HT-29 (cell line): ENCODE measurements at places on chromosomes 13 and 19.

GRCh38 chr13:93927431-93927830, 552.1 kb downstream of the DCT start:
- no peak for DNase-seq

- no peak for DNase-seq
These were observed 5.7 kb upstream of the ZC3H13 start for GRCh38 chr13:46058268-46058667.

DNA sequence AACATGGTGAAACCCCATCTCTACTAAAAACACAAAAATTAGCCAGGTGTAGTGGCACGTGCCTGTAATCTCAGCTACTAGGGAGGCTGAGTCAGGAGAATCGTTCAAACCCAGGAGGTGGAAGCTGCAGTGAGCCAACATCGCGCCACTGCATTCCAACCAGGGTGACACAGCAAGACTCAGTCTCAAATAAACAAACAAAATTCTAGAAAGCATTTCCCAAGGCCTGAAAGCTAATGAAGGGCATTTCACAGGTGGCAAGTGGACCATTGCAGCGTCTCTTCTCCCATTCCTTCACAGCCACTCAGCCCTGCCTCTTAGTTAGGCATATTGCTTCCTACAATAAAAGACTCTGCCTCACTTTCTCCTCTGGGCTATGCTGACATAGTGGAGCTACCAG, 13.5 kb upstream of the RXFP2 start:
- DNase-seq = no peak

DNA sequence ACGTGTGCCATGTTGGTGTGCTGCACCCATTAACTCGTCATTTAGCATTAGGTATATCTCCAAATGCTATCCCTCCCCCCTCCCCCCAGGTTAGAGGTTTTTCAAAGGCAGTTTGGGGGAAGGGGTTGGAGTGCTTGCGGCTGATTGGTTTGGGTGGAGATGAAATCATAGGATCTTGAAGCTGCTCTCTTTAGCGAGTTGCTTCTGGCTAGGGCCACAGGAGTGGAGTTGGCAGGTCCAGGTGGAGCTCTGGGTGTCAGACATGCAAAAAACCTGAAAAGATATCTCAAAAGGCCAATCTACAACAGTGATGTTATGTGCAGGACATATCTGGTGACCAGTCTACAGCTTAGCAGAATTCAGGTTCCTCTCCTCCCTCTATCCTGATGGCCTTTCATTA, 32.6 kb upstream of the CXCL17 start:
- DNase-seq = no peak

- DNase-seq = no peak
These were observed 8.9 kb downstream of the GRTP1 start for GRCh38 chr13:113354831-113355610.

DNA sequence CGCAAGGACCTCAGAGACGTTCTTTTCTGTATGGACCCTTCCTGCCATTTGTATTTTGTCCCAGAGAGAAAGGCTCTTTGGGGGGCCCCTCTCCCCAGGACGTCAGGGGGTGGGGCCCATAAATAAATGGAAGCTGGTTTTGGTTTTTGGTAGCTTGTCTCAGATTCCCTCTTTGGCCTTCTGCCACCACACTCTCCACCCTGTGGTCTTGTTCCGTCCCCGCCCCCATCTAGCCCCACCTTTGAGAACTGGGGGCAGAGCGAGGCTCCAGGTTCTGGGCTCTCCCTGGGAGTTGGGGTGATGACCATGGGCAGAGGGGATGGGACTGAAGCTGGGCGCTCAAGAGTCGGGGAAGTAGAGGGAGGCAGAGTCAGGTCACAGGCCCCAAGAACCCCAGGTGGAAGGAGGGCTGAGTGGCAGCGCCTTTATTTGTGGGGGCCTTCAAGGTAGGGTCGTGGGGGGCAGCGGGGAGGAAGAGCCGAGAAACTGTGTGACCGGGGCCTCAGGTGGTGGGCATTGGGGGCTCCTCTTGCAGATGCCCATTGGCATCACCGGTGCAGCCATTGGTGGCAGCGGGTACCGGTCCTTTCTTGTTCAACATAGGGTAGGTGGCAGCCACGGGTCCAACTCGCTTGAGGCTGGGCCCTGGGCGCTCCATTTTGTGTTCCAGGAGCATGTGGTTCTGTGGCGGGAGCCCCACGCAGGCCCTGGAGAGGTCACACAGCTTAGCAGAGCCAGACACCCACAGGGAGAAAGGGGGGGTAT, 3.3 kb downstream of the ISYNA1 start:
- DNase-seq = no peak

DNA sequence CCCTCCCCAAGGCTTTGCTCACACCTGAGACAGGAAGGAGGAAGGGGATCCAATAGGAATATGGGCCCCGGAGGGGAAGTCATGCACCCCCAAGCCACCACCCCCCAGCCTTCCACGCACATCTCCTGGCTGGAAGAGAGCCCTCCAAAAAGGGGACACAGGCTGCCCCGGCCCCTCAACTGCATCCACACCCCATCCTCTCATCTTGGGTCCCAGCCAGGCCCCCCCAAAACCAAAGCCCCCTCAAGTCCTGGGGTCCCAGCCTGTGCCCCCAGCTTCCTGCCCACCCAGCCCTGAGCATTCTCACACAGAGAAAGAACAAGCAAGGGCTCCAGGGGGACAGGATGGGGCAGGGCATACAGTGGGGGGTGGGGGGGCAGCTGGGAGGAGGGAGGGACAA, 12.1 kb downstream of the SMIM24 start:
- no peak for DNase-seq

GRCh38 chr13:75255653-75256052, 226.3 kb downstream of the TBC1D4 start:
- DNase-seq = no peak

- peak; percentile 47 for DNase-seq
These were observed 133.8 kb downstream of the CRYL1 start for GRCh38 chr13:20391597-20392452.

- DNase-seq = peak; percentile 59
These were observed 25.9 kb downstream of the LATS2 start for GRCh38 chr13:21035498-21035897.

- DNase-seq = peak; percentile 43
These were observed 130.1 kb downstream of the RGCC start for GRCh38 chr13:41587490-41587889.

GRCh38 chr13:25172303-25172630, 179 bp upstream of the AMER2 start:
- no peak for DNase-seq

DNA sequence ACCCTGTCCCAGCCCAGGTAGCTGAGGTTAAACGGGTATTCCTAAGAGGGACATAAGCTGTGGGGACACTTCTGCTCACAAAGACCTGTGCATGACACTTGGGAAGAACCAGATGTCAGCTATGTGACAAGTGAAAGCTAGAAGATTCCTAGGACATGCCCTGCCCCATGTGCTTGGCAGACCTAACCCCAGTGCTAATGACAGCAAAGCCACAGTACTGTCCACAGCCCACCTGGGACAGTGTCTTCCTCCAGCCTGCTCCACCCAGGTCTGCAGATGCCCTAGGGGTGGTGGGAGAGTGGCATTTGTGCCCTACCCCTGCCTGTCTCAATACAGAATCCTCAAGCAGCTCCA, 18.4 kb upstream of the EPHX3 start:
- no peak for DNase-seq

DNA sequence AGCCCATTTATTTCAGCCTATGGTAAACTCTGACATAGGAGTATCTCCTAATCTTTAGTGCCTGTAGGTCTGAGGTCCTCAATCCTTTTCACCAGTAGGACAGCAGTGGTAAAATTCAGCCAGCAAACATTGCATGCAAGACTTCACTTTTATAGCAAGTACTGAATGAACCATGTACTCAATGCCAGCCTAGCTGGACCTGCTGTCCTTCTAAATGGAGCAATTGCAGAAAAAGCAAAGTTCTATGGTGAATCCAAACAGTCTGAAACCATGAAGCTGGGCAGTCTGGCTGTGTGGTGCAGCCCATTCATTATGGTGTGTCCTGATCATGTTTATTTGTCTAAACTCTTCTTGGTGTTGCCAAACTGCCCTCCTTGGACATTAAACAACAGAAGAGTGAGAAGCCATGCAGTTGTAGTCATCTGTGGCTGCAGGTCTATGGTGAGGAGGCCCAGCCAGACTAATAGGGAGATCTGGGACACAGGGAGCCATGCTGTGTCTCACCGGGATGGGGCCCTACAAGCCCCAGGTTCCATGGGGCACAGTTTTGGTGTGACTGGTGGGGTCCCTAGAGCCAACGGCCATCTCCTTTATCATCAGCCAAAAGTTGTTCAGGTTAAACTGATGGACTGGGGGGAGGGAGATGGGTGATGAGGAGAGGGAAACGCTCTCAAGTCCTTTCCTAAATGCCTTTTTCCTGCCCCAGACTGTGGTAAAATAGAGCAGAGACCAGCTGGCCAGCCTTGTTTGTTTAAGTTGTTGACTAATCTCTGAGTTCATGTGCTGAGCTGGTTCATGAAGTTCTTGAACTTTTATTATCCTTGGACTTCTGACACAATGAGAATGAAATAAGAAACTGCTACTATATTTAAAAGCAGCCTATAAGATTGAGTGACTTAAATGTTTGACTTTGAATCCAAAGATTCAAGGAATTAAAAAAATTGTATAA, 20.6 kb upstream of the TNFSF11 start:
- peak; percentile 60 for DNase-seq

- no peak for DNase-seq
These were observed 155.5 kb upstream of the VSTM2B start for GRCh38 chr19:29370276-29370675.

- DNase-seq = no peak
These were observed 15.4 kb upstream of the CCNP start for GRCh38 chr19:40241809-40242384.

DNA sequence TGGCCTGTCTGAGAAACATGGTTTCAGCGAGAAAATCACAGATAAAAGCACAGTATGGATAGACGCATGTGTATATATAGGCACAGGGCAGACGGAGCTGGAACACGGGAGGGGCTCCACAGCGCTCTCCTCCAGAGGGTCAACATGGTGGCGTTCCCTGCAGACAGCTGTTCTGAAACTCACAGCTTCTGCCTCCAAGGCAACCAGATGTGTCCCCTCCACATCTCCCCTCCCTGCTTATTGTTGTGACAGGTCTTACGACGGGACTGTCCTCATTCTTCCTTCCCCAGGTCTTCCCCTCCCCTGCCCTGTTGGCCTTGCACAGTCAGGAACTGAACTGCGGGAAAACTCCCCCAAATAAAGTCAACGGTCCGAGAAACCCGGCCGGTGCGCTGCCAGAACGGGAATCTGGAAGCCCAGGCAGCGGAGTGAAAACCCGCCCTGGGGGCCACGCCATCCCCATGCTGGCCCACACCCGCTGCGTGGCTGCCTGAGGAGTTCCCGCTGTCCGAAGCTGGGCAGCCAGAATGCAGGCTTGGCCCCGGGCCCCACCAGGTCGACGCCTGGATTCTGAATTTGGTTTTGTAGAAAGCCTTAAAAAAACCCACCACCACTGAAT, 2.6 kb upstream of the TIMM13 start:
- no peak for DNase-seq

- no peak for DNase-seq
These were observed 19.1 kb upstream of the EBI3 start for GRCh38 chr19:4210166-4210731.

DNA sequence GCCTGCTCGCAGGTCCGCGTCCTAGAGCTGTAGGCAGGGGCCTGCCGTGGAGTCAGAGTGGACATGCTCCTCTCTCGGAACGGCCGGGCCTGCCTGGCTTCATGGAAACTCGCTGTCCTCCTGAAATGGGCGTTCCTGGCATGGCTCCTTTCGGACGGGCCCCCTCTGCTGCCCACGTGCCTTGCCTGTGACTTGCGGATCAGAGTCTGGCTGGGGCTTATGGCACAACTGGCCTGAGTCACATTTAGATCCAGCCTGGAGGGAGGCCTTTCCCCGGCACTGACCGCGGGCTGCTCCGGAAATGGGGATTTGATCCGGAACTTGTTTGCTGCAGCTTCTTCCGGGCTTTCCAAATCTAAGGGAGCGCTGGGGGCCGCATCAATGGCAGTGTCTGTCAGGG, 28.1 kb downstream of the THSD1 start:
- DNase-seq = no peak

DNA sequence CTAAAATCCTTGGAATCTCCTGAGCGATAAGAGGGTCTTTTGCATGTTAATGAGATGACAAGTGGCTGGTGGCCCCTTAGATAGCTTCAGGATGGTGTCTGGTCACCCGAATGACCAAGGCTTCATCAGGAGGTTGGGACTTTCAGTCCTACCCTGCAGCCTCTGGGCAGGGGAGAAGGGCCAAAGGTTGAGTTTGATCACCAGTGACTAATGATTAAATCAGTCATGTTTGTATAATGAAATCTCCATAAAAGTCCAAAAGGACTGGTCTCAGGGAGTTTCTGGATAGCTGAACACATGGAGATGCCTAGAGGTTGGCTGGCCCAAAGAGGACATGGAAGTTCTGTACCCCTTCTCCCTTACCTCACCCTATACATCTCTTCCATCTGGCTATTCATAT, 316.2 kb downstream of the MTUS2 start:
- DNase-seq = no peak

GRCh38 chr19:39410831-39411080, 1.7 kb upstream of the PLEKHG2 start:
- DNase-seq = no peak

DNA sequence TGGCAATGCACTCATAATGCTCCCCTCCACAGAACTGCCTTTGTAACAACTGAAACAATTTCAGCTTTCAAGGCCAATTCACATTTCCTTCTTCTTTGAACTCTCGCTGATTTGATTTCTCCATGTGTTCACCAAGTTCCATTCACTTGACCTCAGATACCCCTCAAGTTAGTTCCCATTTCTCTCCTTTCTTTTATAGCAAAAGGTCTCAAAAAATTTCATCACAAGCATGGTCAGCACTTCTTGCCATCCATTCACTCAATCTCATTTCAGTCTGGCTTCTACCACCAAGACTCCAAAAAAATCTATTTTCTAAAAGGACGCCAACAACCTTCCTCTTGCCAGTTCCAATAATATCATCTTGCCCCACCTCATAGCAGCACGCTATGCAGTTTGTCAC, 135.7 kb downstream of the DIAPH3 start:
- DNase-seq = no peak

DNA sequence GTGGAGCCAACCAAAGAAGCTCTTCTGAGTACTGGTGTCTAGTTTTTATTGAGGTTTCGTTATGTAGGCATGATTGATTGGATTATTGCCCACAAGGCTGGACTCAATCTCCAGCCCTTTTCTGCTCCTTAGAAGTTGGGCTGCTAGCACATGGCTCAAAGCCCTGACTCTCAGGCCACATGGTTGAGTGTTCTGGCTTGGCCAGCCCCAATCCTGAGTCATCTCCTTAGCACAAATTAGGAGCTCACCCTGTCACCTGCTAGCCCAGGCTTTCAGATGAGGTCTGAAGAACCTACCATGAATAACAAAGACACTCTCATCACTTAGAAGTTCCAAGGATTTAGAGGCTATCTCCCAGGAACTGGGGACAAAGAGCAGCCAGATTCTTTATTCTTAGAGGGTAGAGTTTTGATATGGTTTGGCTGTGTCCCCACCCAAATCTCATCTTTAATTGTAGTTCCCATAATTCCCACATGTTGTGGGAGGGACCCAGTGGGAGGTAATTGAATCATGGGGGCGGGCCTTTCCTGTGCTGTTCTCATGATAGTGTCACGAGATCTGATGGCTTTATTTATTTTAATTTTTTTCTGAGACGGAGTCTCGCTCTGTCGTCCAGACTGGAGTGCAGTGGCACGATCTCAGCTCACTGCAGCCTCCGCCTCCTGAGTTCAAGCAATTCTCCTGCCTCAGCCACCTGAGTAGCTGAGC, 11.3 kb downstream of the DPY19L3 start:
- no peak for DNase-seq

- DNase-seq = no peak
These were observed 9.6 kb upstream of the DGKH start for GRCh38 chr13:42038661-42039456.
